ENCODE measurements at places on chromosomes 6 and 20.
A peak's percentile ranks its signal among the peaks of the same experiment; 100 is the strongest.

- DNase-seq: no peak
Measured at GRCh38 chr6:154347981-154348380, 8.6 kb downstream of the IPCEF1 start.

GRCh38 chr20:63133481-63134091, 82.3 kb downstream of the YTHDF1 start:
- DNase-seq: no peak

DNA sequence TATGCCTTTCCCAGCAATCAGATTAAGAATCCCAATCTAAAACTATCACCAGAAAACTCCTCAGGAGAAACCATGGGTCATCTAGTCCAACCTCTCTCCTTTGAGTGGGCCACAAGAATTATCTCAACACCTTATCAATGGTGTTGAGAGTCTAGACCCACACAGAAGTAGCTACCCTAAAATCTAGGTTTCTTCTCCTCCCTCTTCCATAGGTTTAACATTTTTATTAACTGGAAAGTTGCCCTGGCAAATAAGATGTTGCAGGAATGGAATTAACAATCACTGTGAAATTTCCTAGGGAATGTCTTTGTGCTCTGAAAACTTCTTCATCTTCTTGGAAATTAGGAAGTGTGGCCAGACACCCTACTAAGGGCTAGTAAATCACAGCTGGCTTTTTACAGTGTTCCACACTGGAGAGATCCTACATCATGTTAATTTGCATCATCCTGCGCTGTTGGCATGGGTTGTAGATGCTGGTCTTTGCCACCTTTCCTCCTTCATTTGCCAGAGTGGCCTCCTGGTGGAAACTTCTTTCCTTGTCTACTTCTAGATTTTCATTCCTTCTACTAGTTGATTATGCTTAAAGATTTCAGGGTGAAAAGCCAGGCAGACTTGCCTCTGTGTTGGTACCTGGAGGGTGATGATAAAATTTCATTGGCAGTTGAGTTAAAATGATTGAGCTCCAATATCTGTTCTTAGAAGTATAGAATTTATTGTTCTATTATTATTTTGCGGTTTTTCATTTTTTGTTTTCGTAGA, 2.7 kb downstream of the TNFAIP3 start:
- DNase-seq: no peak

- no peak for DNase-seq
Measured at GRCh38 chr6:170286246-170286933, 4.5 kb downstream of the DLL1 start.

DNA sequence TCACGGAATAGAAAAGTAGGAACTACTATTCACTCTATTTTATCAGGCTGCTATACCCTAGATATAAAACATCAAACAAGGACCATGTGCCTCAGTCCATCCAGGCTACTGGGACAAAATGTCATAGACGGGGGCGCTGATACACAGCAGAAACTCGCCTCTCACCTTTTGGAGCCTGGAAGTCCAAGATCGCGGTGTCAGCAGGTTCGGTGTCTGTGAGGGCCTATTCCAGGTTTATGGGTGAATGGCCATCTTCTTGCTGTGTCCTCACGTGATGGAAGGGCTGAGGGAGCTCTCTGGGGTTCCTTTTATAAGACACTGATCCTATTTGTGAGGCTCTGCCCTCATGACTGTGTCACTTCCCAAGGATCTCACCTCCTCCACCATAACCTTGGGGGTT, 89.5 kb downstream of the DLL1 start:
- DNase-seq: no peak

GRCh38 chr6:16473908-16474771, 235.8 kb downstream of the GMPR start:
- DNase-seq: no peak

DNA sequence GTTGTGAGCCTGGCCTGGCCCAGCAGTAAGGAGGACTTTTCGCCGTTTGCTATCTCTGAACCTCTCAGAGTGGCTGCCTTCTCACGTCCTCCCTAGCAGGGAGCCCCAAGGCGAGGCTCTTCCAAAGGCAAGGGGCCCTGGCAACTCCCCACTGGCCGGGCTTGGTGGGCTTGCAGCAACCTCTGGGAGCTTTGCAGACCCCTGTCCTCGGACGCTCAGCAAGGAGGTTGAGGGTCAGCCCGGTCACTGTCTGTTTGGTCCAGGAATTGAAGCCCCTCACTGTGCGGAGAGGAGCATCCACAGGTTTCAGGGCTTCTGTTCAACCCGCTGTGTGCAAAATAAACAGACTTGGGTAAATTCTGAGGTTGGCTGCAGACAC, 28.2 kb upstream of the TBXT start:
- no peak for DNase-seq

- no peak for DNase-seq
Measured at GRCh38 chr20:58228103-58228483, 360 bp downstream of the ANKRD60 start.

DNA sequence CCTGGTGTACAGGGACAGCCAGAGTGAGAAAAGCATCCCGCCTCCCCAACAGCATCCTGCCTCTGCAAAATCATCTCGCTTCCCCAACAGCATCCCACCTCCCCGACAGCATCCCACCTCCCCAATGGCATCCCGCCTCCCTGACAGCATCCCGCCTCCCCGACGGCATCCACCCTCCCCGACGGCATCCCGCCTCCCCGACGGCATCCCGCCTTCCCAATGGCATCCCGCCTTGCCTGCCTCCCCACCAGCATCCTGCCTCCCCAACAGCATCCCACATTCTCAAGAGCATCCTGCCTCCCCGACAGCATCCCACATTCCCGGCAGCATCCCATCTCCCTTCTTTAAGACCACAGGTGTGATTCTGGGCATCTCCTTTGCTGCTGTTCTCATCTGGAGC, 46.0 kb upstream of the NXT1 start:
- DNase-seq: no peak

- no peak for DNase-seq
Measured at GRCh38 chr20:48703107-48703506, 124.7 kb downstream of the PREX1 start.

- no peak for DNase-seq
Measured at GRCh38 chr6:32982702-32983492, 14.5 kb downstream of the BRD2 start.

DNA sequence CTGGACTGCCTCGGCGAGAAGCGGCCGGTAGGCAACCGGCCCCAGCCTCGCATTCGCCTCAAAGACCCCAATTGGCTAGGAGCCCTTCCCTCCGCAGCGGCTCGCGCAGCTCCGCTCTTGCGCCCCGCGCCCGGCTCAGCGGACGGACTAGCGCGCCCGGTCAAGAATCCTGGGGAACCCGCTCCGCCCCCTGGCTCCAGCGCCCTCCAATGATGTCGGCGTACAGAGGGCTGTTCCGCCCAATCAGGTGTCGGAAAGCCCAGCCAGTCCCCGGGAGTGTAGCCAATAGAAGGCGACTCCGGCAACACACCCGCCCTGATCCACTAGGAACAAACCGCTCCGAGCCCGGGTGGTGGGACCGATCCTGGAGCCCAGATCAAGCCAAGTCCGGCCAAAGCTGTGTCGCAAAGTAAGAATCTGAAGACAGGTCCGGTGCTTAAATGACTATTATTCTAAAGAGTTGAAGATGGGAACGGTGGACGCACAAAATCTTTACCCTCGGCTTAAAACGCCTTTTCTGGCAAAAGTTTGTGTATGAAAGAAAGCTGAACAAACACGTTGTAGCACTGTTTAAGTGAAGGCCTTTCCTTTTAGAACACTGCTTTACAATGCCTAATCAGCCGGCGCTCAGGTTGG, 132.2 kb downstream of the OGFRL1 start:
- DNase-seq: peak; percentile 81

- DNase-seq: no peak
Measured at GRCh38 chr20:56724241-56724757, 95.2 kb downstream of the TFAP2C start.

- DNase-seq: no peak
Measured at GRCh38 chr6:112176175-112176574, 78.2 kb downstream of the LAMA4 start.

DNA sequence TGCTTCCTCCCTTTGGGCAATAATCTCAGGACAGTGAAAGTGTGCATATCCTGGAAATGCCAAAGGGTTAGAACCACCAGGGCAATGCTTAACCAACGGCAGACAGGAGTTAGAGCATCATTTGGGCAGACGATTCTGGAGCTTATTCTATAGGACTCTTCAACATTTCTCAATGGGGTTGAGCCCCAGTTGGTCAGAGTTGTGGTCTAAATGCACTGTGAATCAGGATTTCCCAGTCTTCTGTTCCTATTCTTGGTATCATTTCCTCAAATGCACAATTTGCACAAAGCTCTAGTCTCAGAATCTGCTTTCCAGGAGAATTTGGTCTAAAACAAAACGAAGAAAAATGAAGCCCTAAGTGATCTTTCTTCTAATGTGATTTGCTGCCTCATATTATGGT, 389.6 kb upstream of the JAG1 start:
- DNase-seq: no peak

GRCh38 chr20:6877633-6878032, 110.1 kb downstream of the BMP2 start:
- no peak for DNase-seq

GRCh38 chr6:38160831-38161230, 341.3 kb downstream of the ZFAND3 start:
- DNase-seq: no peak

GRCh38 chr20:50877232-50877743, 53.9 kb downstream of the ADNP start:
- no peak for DNase-seq

DNA sequence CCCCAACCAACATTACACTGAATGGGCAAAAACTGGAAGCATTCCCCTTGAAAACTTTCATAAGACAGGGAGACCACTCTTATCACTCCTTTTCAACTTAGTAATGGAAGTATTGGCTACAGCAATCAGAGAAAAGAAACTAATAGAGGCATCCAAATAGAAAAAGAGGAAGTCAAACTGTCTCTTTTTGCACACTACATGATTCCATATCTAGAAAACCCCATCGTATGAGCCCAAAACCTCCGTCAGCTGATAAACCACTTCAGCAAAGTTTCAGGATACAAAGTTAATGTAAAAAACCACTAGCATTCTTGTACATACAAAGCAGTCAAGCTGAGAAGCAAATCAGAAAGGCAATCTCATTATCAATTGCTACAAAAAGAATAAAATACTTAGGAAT, 580.4 kb upstream of the PTCHD4 start:
- DNase-seq: no peak

DNA sequence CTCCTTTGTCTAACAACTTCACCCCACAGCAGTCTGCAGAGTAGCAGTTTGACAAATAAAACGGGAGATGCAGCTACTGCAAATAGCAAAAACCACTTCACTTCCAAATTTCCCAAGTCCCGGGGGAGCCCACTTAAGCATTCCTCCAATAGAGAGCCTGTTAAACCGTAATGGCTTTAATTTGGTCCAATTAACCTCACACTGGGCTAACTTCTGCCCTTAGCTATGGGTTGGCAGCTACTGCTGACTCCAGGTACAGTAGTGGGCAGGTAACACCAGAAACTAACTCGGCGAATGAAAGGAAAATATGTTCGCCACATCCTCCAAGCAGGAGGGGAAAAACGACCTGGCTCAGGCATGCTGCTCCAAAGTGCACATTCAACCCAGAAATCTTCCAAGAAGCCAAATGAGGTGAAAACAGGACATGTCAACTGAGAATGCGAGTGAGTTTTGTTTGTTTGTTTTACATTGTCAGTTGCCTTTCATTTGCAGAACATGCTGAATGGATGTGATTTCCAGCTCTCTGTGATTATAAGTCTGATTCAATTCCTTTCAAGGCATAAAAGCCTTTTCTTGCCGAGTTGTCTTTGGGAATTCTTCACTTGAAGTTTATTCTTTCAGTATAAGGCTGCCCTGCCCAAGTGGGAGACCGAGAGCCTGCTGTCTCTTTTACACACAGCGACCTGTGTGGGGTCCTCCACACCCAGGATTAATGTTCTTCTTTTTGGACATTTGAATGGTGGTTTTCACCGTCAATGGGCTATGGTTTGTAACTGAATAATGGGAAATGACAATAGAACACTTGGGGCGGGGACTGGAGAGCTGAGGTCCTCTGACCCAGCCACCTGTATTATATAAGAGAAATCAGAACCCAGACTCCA, 117.3 kb upstream of the ARMC2 start:
- DNase-seq: no peak

DNA sequence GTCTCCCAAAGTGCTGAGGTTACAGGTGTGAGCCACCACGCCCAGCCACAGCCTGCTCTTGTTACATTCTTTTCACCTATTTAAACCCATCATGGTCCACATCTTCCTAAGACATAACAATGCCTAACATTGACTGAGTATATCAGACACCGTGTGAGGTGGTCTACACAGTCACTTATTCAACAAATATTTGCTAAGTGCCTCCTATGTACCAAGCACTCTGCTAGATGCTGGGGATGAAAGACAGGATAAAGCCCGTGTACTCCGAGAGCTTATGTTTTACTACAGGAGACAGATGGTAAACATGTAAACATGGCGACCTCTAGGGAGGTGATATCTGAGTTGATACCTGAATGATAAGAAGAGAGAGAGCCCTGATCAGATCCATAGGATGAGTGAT, 12.7 kb downstream of the BCL2L1 start:
- DNase-seq: no peak

DNA sequence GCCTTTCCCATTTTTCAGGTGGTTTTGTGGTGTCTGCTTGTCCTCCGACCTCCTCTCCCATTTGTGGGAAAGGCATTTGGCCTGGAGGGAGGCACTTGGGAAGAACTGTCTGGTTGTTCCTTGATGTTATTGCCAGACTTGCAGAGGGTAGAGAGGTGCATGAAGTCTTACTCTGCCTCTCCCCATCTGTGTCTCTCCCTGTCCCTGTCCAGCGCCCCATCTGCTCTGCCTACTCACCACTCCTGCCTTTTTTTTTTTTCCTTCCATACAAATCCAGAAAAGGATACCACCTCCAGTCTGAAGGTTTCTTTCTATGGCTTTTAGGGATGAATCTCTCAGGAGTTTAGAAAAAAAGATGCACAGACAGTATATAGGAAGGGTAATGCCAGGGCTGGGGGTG, 19.8 kb downstream of the PPARD start:
- no peak for DNase-seq

GRCh38 chr6:365835-366234, 25.7 kb upstream of the IRF4 start:
- DNase-seq: no peak

- DNase-seq: no peak
Measured at GRCh38 chr20:32191422-32191821, 16.1 kb downstream of the PLAGL2 start.

GRCh38 chr6:151191527-151191926, 48.2 kb upstream of the AKAP12 start:
- no peak for DNase-seq

GRCh38 chr6:95081949-95082348, 495.4 kb upstream of the MANEA start:
- no peak for DNase-seq

DNA sequence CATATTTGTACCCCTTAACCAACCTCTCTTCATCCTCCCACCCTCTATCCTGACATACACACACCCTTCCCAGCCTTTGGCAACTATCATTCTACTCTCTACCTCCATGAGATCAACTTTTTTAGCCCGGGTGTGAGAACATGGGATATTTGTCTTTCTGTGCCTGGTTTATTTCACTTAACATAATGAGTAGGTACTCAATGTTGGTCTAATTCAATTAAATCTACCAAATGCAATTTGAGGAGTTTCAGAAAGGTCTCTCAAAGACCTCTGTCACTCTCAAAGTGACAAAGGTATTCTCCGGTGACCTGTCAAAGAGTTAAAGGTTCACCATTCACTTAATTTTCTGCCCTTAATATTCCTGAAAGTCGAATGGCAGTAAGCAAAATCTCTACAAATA, 87.7 kb downstream of the ME1 start:
- DNase-seq: no peak

All from non-pigmented ciliary epithelial cell (primary cell).